CD8-positive, alpha-beta memory T cell (primary cell): ENCODE measurements at places on chromosomes 11 and 22. TPM values are rescaled to one million over a fixed set of nuclear protein-coding genes. Genes with fewer than 3 reads are reported as not detected.

The UBASH3B gene
- total RNA-seq: 34.6 TPM

The SCGB2A2 gene
- total RNA-seq: not detected

The FREY1 gene
- 1.1 TPM for total RNA-seq

The MRGPRE gene
- not detected for total RNA-seq

The C22orf31 gene
- total RNA-seq: not detected

The PRG3 gene
- total RNA-seq: not detected

The PATE2 gene
- not detected for total RNA-seq

DNA sequence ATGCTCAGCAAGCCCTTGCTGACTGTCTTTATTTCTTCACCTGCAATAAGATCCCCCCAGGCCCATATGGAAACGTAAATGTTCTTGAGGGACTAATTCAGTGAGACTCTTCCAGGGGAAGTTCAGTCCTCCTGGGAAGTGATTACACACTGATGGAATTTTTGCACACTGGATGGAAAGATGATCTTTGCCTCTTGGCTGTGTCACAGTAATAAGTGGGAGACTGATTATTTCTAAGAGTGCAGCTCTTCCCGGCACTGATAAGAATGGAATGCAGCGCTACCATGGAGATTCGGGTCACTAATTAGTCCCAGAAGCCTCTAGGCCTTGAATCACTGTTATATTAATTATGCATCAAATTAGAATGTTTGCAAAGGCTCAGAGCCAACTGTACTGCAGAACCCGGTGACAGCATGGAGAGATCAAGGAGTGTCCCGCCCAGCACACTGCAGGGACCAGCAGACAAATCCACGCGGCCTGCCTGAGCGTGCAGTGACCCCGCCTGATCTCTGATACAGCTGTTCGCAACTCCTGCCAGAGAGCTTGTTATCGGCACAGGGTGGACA lies 178.3 kb downstream of the SNX19 start:
- DNase-seq: no peak

DNA sequence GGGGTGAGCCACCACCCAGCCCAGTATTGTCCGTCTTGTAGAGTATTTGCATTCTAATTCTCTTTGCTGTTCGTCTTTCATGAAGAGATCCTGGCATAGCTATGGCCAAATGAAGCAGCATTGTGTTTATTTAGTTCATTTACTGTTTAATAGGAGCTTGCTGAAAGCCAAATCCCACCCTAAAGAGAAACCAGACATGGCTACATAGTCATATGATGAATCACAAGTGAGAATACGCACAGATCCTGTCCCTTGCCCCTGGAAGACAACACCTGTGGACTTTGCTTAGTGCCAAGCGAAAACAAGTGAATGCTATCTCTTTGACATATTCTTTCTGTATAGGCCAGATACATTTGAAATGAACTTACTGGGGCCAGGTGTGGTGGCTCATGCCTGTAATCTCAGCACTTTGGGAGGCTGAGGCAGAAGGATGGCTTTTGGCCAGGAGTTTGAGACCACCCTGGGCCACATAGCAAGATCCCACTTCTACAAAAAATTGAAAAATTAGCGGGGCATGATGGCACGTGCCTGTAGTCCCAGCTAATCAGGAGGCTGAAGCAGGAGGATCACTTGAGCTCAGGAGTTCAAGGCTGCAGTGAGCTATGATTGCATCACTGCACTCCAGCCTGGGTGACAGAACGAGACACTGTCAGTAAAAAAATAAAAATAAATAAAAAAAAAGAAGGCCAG lies 5.1 kb upstream of the ARFGAP3 start:
- no peak for DNase-seq

DNA sequence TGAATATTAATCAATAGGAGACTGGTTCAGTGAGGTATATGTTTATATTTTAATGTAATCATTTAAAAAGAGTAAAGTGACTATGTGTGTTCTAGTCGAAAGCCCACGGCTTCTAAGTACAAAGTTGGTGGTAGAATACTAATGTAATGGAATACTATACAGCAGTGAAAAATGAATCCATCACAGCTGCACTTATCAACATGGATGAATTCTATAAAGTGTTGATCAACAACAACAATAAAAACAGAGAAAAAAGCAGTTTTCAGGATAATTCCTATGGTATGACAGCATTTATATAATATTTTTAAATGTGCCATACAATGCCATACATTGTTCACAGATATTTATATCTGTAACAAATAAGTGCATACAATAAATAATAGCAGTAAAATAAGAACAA lies 114.1 kb downstream of the SEZ6L start:
- no peak for DNase-seq

- DNase-seq: no peak
These were observed 526.6 kb downstream of the MN1 start for GRCh38 chr22:27274770-27275449.

GRCh38 chr11:4459500-4459899 lies 10.4 kb downstream of the OR52K2 start:
- no peak for DNase-seq

- DNase-seq: no peak
These were observed 11.3 kb downstream of the CECR2 start for GRCh38 chr22:17380359-17381087.

- no peak for DNase-seq
These were observed 4.4 kb upstream of the FAM181B start for GRCh38 chr11:82738091-82738490.

DNA sequence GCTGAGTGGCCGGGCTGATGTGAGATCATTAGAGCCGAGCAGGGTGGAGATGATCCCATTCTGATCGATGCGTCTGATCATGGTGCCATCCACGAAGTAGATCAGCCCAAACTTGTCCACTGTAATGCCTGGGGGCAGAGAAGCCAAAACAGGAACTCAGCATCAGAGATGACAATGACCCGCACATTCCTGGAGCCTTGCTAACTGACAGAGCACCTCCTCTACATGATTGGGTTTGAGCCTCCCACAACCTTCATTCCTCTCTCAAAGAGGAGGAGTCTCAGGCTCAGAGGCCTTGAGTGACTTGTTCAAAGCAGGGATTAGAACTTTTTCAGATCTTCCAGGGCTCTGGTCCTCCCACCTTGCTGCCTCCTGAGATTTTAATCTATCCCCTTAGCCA lies 133.7 kb upstream of the NARS2 start:
- no peak for DNase-seq

- peak; percentile 30 for DNase-seq
These were observed 61.4 kb upstream of the ASPHD2 start for GRCh38 chr22:26367402-26368245.
